ENCODE measurements at places on chromosomes 2 and 18.

- DNase-seq: no peak
Measured at GRCh38 chr2:74548900-74549826, 4.6 kb downstream of the LOXL3 start.

DNA sequence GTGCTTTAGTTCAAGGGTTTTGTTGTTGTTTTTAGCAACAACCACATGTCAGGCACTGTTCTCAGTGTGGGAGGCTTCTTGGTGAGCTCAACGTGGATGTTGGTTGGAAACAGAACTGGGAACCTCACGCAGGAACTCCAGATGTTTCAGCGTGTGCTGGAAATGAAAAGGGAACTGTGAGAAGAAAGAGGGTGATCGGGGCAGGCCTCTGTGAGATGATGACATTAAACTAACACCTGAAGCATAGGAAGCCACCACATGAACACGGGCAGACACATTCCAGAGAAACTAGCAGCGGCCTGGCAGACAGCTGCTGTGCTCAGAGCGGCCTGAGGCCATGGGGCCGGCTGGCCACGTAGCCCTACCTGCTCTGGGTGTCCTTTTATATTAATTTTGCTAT, 66.4 kb downstream of the COA5 start:
- DNase-seq: no peak

- DNase-seq: no peak
Measured at GRCh38 chr2:168183308-168183997, 63.9 kb downstream of the STK39 start.

DNA sequence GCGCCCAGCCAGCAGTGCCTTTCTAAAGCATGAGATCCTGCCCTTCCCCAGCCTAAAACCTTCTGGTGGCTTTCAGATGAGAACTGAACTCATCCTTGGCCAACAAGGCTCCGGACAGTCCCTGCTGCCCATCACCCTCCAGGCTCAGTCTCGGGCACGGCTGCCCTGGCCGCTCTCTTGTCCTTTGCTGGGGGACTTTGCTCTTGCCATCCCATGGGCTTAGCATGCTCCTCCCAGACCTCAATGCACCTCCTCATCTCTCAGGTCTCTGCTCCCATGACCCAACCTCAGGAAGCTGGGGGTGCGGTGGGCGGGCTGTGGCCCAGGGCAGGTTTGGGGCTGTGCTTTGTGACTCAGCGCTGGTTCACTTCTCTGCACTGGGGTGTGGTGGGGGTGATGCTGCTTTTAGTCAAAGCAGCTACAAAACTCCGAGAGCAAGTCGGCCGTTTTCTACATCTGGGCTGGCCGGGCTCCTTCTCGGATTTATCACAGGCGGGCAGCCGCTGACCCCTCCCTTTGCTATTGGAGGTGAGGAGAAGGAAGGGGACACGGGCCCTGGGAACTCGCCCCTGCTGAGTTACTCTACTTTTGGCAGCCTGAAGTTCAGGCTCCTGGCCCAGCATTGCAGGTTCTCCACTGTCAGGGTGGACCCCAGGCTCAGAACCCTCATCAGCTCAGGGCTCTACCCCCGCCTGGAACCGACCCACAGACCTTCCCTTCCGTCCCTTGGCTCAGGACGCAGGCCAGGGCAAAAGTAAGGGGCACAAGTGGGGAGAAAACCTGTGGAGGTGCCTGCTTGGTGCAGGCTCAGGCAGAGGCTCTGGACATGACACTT, 90.6 kb upstream of the TAF1B start:
- no peak for DNase-seq

GRCh38 chr2:173713904-173714555, 251.1 kb downstream of the SP3 start:
- DNase-seq: no peak

GRCh38 chr2:23944976-23945375, 4.7 kb downstream of the UBXN2A start:
- DNase-seq: no peak

DNA sequence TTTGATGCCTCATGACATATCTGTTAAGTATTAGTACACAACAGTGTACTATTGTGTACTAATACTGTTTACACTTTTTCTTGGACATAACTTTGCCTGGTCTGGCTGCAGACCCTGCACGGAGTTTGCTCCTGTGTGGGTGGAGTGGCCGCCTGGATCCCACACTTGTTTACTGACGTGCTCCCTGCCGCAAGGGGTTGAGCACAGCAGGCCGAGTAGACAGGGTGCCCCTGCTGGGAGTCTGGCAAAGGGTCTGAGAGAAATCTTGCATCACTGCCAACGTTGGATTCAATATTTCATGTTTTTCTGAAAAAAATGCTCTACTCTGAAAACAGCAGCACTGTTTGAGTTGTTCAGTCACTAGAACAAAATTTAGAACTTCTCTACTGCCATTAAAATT, 59.0 kb downstream of the PDK1 start:
- DNase-seq: no peak

DNA sequence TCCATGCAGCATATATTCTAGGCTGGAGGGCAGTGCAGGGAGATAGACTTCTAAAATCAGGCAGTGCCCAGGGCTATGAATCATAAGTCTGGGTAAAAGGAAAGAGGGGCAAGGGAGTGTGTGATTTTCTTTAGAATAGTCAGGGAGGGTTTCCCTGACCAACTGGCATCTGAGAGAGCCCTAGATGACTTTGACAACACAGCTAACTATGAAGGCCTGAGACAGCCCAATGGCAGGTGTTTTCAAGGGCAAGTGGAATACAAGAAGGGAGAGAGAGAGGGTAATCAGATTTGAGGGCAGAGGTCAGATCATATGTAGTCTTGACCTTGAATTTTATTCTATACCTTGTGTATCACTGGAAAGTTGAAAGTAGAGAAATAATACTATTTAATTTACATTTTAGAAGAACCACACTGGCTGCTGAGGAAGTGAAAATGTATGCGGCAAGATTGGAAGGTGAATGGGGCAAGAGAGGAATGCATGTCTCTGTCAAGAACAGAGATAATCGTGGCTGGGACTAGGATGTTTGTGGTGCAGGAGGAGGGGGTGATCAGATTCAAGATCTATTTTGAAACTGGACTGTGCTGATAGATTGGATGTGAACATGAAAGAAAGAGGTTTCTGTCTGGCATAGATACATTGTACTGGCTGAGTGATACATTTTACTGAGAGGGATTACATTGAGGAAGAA, 1.9 kb upstream of the ITGB6 start:
- no peak for DNase-seq

DNA sequence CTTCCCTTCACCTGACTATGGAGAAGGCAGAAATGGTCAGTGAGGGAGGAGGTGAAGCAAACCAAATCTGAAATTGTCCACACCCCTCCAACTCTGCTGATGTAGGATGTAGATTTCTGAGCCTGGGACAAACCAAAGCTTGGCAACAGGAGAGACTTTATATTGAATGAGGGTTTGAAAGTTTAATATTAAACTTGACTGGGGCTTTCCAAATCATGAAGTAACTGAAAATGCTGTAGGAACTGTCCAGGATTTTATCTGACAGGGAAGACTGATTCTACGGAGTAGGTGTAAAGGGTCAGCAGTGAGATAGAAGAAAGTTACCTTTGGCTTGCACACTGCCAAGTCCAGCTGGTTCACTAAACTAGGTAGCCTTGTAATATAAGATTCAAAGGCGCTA, 194.5 kb downstream of the TDRD15 start:
- DNase-seq: no peak

DNA sequence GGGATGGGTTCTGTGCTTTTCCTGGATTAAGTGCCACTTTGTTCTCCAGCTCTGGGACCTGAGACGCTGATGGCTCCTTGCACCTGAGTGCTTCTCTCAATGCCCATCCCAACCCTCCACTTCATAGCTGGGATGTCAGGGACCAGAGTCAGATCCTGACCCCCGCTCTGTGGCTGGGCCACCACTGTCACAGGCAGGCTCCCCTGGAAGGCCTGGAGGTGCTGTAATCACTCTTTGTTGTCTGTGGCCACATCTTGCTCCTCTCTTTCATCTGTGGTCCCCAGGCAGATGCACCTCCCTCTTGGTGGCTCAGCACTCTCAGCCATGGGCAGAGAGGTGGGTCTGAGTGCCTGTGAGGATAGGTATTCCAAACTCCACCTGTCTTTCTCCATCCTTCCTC, 62.4 kb downstream of the CAPN13 start:
- DNase-seq: no peak

DNA sequence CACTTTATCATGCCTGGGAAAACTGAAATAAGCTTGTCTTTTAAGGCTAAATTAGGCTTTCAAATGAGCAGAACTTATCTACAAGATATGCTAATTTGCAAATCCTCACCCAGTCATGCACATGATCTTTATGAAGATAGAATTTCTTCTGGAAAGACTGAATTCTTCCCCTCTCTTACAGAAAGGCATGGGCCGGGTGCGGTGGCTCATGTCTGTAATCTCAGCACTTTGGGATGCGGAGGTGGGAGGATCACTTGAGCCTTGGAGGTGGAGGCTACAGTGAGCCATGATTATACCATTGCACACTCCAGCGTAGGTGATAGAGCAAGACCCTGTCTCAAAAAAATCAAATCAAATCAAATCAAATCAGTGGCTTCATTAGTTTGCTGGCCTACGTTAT, 11.7 kb upstream of the FOXI3 start:
- DNase-seq: no peak

DNA sequence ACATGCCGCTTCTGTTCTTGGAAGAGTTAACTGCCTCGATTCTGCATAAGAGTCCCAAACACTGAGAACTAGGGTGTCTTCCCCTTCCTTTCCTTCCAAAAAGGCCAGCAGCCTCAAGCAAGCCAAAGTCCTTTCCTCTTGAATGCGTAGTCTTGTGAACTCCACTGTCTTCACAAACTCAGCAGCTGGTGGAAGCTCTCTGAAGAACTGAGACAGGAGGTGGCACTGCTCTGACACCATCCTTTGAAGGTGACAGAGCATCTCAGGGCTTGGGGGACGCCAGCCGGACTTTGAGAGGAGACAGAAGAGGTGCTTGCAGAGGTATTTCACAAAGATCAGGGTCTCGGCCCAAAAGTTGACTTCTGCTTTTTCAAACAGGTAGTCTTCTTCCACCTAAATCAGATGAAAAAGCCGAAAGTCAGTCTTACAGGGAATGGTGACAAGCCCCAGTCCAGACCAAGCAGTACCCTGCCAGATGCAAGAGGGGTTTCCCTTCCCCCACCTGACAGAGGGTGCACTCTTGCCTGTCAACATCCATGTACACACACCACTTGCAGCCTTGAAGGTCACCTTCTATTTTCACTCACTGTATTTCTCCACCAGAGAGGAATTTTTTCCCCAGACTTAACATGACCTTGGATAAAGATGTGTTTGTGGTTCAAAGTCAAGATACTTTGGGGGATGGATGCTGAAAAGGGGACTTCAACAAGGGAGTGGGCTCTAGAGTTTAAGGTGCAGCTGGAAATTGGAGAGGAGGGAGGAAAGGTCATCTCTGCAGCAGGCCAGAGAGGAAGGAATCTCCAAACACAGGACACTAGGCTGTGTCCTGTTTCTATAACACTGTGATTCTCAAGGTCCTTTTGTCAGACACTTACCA, 4.8 kb upstream of the ZFP36L2 start:
- DNase-seq: no peak

- no peak for DNase-seq
Measured at GRCh38 chr2:181770150-181770549, 89.8 kb upstream of the NEUROD1 start.

DNA sequence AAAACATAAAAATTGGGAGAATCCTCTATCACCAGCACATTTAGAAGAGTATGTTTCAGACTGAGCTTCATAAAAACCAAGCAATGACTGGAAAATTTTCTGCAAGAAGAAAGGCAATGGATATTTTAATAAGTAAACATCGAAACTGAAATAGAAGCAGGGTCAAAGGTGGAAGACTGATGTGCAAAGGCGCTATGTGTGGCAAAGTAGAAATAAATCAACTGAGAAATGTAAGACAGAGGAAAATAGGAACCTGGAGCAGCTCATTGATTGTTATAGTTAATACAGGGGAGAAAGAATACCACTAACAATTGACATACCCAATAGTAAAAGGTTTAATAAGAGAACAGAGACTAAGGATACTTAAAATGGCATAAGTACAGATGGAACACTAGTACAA, 818.4 kb downstream of the SOCS6 start:
- no peak for DNase-seq
